Tibial artery (tissue), 4 donors: ENCODE measurements at places on chromosomes 6 and 20.
A peak's percentile ranks its signal among the peaks of the same experiment; 100 is the strongest.

GRCh38 chr6:72672906-72673305 is 51.0 kb downstream of the KCNQ5 start:
- DNase-seq = no peak

DNA sequence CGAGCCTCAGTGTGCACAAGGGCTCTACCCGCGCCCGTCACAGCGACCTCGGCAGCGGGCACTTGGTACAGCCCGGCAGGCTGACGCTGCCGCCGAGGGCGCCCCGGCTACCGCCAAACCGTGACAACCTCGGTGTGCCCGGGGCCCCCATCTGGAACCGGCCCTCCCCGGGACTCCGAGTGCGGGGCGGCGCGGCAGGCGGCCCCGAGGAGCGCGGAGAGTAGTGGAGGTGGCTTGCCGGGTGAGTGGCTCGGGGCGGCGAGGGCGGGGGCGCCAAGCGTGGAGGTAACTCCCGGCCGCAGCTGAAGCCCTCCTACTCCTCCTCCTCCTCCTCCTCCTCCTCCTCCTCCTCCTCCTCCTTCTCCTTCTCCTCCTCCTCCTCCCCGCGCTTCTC is at the start of gene ISM1:
Gene ISM1 (plus strand): TSS at position 371 of the 394 bp plus-strand sequence. CDS start 503 bp downstream, outside the sequence.
- DNase-seq = peak; percentile 29

- DNase-seq = no peak
Observed at GRCh38 chr6:149305372-149305771, 12.1 kb upstream of the TAB2 start.

GRCh38 chr20:11849976-11850670 is 67.6 kb upstream of the BTBD3 start:
- no peak for DNase-seq

DNA sequence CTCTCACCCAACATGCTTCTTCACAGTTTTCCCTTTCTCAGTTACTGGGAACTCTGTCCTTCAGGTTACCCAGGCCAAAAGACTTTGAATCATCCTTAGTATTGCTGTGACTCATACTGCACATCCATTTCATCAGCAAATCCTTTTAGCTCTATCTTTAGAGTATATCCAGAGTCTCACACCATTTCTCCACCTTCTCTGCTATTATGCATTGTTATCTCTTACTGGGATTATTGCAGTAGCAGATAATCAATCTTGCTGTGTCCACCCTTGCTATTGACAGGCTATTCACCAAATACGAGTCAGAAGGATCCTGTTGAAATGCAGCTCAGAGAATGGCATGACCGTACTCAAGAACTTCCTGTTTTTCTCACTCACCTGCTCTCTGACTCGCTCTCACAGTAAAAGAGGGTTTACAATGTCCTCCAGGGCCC is 57.3 kb downstream of the BCKDHB start:
- no peak for DNase-seq

GRCh38 chr20:11332381-11332780 is 585.3 kb upstream of the BTBD3 start:
- no peak for DNase-seq

DNA sequence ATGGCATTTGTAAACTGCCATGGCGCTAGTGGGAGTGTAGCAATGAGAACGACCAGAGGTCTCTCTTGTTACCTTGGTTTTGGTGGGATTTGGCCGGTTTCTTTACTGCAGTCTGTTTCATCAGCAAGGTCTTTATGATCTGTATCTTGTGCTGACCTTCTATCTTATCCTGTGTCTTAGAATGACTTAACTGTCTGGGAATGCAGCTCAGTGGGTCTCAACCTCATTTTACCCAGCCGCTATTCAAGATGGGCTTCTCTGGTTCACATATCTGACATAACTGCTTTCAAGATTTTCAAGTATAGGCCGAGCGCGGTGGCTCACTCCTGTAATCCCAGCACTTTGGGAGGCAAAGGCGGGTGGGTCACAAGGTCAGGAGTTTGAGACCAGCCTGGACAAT is 1.9 kb upstream of the SFT2D1 start:
- DNase-seq = no peak

- no peak for DNase-seq
Observed at GRCh38 chr20:8631271-8631670, 437.6 kb upstream of the PLCB4 start.

DNA sequence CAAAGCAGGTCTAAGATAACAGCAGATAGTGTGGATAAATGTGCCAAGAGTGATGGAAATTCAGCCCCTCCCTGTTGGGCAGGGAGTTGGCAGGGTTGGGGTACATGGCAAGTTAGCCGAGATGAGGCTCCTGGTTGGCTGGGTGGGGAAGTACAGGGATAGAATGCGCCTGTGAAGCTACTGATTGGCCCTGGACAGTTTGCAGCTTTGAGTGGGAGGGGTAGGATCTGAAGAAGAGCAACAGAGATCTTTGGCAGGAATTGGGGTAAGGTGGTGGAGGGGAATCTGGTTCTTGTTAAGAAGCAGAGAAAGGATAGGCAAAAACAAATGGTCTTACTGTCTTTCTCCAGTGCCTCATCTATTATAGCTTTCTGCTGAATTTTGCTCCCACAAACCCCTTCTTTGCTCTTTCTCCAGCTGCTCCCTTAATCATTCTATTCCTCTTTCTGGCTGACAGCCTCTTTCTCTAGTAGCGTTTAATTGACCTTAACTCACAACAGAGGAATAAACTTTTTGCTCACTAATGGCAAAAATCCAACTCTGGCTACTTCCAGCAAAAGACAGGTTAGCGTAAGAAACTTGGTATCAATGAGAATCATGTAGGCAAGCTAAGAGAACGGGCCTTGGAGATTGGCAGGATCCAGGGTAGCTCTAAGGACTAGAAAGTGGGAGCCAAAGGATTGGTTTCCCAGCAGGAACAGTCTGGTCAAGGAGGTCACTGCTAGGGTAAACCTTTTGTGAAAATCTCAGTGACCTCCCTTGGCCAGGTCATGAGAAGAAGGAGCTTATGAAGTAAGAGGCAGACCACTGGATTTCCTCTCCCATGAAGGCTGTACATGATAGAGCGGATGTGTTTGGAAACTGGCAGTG is 86.3 kb upstream of the CARMIL1 start:
- peak; percentile 72 for DNase-seq

DNA sequence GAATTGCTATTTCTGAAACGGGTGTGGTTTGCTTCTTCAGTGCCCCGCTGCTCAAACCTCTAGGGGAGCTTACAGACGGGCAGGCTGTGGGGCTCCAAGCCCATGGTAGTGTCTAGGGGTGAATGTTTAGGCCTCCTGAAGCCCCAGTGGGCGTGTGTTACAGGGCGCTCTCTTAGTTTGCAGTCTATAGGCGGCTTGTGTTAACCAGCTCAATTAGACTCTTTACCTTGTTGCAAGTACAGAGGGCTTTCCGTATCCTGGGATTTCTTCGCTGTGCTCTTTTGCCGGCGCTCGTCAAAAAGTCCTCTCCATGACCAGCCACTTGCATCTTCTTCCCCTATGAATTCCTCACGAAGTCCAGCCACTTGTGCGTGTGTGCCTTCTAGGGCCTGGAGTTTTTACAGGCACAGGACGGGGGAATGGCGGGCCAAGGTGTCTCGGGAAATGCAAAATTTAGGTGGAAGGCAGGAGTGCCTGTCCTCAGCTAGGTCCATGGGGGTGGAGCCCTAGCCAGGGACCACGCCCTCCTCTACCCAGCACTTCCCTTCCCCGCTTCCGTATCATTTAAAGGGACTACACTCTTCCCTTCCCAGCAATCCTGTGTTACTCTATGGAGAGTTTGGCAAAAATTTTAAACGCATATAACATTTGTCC is 94.5 kb downstream of the HTR1B start:
- peak; percentile 67 for DNase-seq

GRCh38 chr20:21507400-21508229 is 6.2 kb downstream of the NKX2-2 start:
- no peak for DNase-seq

- no peak for DNase-seq
Observed at GRCh38 chr20:19327401-19327800, 115.0 kb downstream of the SLC24A3 start.

GRCh38 chr6:44524476-44525227 is 137.1 kb downstream of the CDC5L start:
- DNase-seq = no peak

DNA sequence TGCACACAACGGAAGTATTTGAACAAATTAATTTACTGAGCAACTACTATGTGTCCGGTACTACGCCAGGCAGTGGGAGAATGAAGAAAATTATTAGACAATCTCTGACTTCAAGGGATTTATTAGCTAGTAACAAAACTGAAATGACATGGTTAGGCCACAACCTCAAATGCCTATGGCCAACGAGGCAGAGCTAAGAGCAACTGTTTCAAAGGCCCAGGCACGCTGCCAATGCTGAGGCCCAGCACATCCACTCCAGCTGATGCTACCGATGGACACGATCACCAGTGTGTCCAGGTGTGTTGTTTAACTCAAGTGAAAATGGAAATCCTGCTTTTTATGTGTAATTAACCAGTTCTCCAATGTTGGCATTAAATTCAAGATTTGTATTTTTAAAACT is 420.9 kb downstream of the PRKN start:
- no peak for DNase-seq

DNA sequence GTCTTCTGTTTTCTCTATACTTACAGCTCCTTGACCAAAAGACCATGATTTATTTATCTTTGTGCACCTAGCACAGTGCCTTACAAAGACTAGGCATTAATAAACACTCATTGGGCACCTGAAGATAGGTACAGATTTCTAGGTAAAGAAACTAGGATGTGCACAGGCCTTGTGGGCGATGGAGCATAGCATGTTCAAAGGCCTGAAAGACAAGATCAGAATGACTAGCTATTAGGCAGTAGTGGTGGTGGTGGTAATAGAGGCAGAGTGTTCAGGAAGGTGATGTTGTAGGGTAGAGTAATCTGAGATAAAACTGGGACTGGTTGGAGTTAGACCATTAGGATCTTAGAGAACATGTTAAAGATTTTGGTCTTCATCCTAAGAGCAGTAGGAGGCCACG is 3.9 kb downstream of the TXLNB start:
- no peak for DNase-seq

DNA sequence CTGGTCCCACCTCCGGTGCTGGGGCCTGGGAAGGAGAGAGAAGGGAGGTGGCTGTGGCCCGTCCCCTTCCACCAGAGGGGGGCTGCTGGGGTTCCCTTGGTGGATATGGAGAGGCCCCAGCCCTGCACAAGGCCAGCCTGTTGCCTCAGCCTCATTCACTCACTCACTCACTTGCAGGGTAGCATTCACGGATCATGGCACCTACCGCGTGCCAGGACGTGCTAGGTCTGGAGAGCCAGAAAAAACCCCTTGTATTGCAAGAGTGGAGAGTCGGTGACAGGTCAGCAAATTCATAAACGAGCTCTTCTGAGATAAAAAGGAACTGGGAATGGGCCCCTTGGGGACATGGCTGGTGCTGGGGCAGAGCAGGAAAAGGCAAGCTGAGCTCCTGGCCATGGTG is 6.4 kb upstream of the ZBTB46 start:
- DNase-seq = no peak

GRCh38 chr6:69827276-69827893 is 30.6 kb upstream of the LMBRD1 start:
- DNase-seq = no peak

DNA sequence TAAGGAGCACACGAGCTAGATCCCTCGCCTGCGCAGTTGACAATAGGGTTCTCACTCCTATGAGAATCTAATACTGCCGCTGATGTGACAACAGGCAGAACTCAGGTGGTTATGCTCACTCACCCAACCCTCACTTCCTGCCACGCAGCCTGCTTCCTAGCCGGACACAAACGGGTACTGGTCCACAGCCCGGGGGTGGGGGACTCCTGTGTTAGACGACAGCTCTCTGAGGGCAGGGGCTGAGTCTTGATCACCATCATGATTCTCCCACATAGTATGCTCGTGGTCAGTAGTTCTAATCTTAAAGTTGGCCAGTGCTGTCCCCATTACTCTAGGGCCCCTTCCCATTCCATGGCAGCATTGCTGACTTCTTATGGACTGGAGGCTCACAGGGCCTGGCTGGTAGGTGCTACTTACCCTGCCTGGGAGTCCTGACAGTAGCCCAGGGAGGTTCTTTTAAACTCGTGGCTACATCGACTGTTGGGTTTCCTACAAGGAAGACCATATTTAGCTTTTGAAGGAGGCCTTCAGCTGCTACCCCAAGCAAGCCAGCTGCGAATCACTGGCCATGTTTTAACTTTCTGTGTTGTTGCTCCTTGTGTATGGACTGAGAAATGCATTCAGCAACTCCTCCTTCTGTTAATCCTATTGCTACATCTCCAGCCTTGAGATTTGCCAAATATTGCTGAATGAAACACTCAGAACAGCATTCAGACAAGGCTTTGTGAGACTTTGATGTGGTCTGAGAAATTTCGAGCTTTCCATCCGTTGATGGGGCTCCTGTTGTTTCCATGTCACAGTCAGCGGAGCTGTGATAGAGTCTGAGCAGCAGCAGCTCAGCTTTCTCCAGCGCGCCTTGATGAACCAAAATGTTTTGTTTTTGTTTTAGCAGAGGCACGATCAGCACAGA is 300.3 kb downstream of the NRN1 start:
- no peak for DNase-seq

DNA sequence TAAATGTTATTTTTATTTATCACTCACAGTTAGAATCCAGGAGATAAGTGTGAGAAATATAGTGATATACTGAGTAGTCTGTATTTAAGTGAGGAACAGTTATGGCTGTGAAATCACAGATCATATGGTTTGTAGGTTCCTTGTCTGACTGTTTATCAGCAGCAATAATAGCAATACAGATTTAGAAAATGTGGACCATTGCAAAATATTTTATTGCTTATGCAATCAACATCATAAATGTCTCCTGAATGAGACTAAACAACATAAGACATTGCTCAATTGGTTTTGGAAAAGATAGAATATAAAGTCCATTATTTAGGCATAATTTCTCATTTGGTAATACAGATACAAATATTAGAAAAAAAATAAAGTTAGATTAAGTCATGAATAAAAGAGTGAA is 43.7 kb downstream of the CCDC170 start:
- DNase-seq = no peak

GRCh38 chr6:148494226-148494625 is 151.6 kb downstream of the SASH1 start:
- DNase-seq = no peak

DNA sequence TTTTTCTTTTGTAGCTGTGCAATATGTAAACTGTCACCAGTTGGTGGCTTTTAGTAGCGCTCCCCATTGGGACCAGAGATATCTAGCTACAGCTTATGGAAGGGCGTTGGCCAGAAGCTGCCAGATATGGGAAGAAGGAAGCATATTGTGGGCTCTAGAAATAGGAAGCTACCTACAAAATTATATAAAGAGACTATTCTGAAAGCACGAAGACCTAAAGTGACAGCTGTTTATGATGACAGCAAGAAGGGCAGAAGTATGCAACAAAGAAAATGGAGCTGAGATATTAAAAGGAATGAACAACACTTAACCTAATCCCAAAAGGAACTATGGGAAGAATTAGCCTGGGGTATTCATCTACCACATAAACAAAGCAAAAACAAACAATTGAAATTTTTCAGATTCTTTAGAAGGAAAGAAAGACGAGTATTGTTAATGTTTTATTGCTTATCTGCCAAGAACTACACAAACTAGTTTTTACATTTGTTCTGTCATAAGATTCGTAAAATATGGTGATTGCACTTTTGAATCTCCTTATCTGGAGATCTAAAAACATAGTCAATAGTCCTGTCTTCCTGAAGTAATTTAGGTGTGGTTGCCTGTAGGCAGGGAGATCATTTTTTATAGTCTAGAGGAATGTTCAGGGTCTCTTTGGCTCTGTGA is 81.6 kb downstream of the NCOA7 start:
- no peak for DNase-seq
